ENCODE measurements at places on chromosomes 6 and 20.
A peak's percentile ranks its signal among the peaks of the same experiment; 100 is the strongest.

DNA sequence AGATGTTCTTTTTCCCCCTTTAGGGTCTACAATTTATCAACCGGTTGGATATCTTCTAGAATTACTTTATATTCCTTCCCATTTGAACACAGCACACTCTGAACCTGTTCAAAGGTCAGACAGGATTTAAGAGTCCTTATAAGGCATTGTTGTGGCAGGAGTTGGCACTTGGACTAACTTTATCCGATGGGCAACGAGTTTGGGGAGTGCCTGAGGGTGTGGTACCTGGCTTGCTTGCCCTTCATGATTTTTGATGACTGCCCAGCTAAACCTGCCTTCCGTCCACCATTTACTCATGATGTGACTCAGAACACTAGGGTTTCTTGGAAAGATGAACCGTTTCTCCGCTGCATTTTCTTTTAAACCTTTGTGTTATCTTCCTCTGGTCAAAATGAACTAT, 285.2 kb downstream of the FOXC1 start:
- no peak for DNase-seq

GRCh38 chr6:10586302-10586701, 65.2 kb downstream of the GCNT2 start:
- no peak for DNase-seq

GRCh38 chr6:122653094-122653493, 42.9 kb downstream of the PKIB start:
- DNase-seq = no peak

DNA sequence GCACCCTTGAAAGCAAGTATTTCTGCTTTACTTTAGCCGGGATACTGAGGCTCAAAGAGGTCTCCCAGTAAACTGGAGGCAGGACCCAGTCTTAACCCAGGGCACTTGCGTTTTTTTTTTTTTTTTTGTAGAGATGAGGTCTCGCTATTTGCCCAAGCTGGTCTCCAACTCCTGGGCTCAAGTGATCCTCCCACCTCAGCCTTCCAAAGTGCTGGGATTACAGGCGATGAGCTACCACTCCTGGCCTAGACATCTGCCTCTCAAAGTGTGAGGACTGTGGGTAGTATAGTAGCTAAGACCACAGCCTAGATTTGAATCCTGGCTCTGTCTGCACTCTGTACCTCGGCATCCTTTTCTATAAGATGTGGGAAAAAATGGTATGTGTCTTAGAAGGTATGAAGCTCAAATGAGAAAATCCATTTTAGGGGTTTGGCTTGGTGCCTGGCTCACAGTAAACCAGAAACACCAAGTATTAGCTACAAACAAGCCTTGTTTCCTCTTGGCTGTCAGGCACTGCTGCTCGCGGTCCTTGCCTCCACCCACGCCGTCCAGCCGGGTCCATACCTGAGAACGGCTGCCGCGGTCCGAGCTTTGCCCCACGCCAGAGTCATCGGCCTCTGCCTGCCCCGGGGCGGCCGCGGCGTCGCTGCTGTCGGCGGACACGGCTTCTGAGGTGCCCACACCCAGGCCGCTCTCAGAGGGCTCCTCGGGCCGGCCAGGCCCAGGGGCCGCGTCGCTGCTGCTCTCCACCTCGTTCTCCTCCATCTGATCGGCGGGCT, 1.2 kb downstream of the ZNF335 start:
- DNase-seq = no peak

- DNase-seq = no peak
Measured at GRCh38 chr6:110389689-110390382, 25.5 kb downstream of the DDO start.

DNA sequence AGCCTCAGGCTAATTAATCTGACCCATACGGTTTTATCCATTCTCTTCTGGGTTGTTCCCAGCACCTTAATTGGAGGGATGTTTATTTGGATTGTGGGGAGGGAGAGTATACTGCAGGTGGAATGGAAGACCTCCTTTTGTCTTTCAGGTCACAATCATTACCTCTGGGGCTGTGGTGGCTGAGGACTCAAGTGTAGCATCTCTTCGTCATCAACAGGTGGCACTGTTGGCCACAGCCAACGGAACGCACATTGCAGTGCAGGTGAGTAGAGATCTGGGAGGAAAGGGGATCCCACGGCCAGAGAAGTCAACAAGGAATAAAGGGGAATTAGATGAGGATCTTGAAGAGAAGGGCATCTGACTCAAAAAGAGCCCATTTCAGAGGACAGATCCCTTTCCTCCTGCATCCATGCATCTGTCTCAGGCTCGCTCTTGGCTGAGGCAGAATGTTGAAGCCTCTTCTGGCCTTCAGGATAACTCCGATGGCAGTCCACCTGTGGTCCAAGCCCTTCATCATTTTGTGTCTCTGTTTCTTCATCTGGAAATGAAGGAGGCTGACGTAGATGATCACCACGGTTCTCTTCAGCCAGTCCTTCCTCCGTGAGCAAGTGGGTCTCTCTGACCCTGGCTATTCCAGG, 3.2 kb upstream of the DEF6 start:
- peak; percentile 52 for DNase-seq

GRCh38 chr6:38773338-38773737, 58.2 kb downstream of the DNAH8 start:
- DNase-seq = no peak

GRCh38 chr20:50187403-50188051, 3.1 kb upstream of the CEBPB start:
- DNase-seq = no peak

DNA sequence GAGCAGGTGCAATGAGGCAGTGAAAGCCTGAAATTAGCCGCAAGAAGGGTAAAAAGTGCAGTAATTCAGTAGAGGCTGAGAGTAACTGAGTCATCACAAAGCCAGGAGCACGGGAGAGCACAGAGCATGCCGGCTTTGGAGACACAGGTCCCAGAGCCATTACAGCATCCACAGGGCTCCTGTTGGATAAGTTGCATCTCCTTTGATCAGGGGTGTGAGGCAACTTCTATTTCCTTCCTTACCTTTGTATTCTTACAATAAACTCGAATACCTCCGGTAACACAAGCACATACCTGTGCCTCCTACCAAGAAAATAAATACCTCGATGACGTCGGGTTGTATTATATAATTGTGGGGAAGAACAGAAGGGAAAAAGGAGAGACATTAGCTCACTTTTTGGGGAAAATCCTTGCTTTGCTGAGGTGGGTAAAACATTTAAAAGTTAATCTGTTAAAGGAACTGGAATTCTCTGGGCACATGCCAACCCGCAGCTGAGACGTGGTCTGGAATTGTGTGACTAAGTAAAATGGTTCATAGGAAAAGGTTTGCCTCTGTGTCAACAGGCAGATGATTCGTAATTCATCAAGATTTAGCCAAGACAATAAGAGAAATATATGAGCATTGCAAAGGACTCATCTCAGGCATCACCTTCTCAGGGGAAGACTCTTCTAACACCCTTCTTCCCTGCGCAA, 360.7 kb upstream of the ZFP64 start:
- DNase-seq = no peak

DNA sequence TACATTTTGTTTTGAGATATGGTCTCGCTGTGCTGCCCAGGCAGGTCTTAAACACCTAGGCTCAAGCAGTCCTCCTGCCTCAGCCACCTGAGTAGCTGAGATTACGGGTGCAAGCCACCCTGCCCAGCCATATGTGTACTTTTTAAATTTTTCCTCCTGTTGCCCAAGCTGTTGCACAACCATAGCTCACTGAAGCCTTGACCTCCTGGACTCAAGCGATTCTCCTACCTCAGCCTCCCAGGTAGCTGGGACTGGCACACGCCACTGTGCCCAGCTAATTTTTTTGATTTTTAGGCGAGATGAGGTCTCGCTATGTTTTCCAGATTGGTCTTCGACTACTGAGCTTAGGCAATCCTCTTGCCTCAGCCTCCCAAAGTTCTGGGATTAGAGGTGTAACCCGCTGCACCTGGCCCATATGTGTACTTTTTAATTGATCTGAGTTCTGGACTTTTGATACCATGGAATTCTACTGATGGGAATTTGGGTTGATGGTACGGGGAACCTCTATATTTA, 44.9 kb downstream of the ITCH start:
- DNase-seq = no peak

DNA sequence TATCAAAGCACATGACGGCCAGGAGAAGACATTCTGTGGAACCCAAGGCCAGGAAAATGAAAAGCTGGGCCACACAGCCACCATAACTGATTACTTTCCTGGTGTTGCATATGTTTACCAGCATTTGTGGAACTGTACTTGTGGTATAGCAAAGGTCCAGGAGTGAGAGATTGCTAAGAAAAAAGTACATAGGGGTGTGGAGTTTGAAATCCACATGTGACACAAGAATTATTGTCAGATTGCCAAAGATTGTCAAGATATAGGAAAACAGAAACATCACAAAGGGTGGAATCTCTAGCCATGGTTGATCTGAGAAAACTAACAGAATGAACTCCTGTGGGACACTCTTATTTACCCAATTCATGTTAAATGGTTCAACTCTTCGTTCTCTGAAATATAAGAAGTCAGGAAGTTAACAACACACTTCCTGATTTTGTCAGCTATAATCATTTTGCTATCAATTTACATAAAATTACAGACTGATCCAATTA, at the start of gene OR2B2:
Gene OR2B2, minus strand, starts transcription at position 441 of the 491 bp plus-strand sequence. Its CDS starts 77 bp downstream, at position 364.
- no peak for DNase-seq

DNA sequence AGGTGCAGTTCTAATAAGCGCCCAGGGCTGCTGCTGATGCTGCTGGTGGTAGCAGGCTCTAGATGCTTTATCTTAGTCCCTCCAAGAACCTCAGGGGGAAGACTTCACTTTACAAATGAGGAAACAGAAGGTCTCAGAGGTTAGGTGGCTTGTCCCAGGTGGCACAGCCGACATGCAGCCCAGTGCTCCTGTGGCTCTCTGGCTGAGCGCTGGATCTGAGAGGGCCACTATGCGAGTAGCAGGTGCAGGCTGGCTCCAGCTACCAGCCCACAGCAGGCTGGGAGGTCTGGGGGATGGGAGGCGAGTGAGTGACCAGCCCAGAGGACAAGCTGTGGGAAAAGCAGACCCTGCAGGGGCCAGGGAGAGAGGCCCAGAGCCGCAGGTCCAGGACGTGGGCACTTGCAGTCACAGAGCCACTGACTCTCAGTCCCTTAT, 90.9 kb downstream of the PRND start:
- DNase-seq = no peak
